Mesendoderm (in vitro differentiated cells): ENCODE measurements at places on chromosomes 4 and X.

DNA sequence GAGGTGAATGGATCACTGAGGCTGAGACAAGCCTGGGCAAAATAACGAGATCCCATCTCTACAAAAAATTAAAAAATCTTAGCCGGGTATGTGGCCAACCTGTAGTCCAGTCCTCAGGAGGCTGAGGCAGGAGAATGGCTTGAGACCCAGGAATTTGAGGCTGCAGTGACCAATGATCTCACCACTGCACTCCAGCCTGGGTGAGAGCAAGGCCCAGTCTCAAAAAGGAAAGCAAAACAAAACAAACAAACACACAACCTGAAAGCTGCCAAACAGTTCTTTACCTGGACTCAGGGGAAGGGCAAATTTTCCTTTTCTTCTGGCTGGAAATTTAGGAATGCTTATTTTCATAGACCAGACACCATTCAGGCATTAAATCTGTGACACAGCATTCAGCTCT is 163.1 kb upstream of the FAT1 start:
- peak; percentile 4 for DNase-seq

GRCh38 chrX:71162981-71163380 is 18.3 kb downstream of the NLGN3 start:
- DNase-seq = peak; percentile 69

DNA sequence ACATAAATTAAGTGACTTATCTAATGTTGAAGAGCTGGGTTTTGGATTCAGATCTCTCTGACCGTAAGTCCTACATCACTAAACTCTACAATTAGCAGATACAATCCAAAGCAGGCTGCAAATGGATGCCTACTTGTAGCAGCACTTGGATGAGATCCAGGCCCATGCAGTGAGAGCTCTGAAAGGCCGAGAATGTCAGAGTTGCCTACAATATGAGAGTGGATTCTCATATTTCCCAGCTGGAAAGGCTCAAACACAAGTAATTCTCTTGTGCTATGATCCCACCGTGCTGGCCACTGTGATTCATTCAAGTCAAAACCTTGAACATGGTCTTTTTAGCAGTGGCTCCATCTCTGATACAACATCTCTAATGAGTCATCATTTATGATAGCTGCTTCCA is 125.4 kb upstream of the CHRDL1 start:
- DNase-seq = no peak

GRCh38 chr4:169066934-169067333 is 56.9 kb upstream of the CBR4 start:
- no peak for DNase-seq

GRCh38 chr4:24885342-24885741 is 27.5 kb downstream of the CCDC149 start:
- peak; percentile 9 for DNase-seq

GRCh38 chr4:146071390-146071789 is 104.1 kb upstream of the LSM6 start:
- no peak for DNase-seq

DNA sequence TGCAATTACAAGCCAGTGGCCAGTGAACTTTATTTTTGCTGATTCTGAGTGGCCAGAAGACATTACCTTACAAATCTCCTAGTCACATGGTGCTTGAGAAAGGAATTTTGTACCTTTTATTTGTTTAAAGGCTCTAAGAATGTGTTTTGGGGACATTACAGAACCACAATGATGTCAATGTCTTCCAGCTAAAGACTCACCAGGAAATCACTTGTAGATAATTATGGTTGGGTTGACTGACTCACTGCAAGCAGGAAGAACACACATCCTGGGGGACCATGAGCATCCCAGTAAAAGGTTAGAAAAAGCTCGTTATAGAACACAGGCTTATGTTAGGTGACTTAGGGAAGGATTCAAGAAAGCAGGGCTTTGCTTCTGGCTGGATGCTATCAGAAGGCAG is 119.4 kb upstream of the FAM9B start:
- DNase-seq = no peak

GRCh38 chrX:114073926-114074325 is 510.0 kb upstream of the HTR2C start:
- DNase-seq = no peak

DNA sequence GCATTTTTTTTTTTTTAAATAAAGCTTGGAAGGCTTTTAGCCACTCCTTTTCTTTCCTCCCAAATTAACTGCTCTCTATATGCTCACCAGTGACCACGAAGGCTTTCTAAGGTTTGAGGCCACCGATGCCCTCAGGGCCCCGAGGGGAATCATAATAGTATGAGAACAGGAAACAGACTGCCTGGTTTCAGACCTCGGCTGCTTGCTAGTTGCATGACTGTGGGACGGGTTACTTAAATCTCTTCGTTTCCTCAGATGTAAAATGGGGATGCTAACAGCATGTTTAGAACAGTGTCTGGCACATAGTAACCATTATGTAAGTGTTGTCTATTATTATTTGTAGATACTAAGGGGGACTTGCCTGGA is 3.6 kb downstream of the LINC00632 start:
- DNase-seq = no peak

GRCh38 chrX:40172401-40173142 is 74.8 kb upstream of the BCOR start:
- peak; percentile 38 for DNase-seq

GRCh38 chr4:140679576-140679975 is 76.6 kb downstream of the TBC1D9 start:
- no peak for DNase-seq

DNA sequence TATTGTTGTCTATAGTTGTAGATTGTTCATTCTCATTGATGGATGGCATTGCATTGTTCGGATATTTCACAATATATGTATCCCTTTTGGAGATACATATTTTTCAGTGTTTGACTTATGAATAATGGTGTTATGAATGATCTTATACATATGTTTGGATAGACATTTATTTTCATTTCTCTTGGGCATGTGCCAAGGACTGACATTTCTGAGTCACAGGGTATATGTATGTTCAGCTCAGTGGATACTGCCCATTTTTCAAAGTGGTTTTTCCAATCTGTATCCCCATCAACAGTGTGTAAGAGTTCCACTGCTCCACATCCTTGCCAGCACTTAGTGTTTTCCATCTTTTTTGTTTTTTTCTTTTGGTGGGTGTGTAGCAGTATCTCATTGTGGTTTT is 45.0 kb upstream of the RAB40AL start:
- no peak for DNase-seq

DNA sequence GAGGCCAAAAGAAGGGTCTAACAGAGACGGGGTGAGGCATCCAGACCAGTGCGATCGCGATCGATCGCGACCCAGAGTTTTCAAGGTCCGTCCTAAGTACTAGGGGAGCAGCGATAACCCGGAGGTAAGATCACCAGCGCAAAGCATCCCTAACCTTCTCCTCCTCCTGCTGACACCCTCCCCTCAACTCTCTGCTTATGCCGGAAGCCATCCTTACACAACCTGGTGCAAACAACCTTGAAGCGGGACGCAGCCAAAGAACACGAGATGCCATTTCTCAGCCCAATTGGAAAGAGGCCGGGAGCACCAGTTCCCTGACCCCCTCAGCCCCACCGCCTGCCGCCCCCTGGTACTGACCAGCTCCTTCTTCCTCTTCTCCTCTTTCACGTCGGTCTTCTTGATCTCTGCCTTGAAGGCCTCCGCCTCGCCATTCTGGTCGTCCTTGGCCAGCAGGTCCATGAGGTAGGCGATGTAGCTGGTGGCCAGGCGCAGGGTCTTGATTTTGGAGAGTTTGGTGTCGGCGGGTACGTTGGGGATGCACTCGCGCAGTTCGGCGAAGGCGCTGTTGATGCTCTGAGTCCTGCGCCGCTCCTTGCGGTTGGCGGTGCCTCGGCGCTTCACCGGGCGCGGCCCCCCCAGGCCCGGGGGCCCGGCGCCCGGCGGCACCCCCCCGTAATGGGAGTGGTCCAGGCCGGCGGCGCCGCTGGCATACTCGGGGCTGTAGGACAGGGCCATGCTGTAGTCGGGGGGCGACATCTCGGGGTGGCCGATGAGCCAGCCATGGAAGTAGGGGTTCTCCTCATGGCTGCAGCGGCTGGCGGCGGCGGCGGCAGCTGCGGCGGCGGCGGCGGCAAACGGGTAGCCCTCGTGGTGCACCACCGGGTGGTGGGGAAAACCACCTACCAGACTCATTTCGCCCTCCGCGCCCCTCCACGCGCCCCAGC is 1.4 kb downstream of the HAND2 start:
- peak; percentile 57 for DNase-seq

- DNase-seq = no peak
These were observed 15.6 kb downstream of the PAQR3 start for GRCh38 chr4:78923464-78924312.

DNA sequence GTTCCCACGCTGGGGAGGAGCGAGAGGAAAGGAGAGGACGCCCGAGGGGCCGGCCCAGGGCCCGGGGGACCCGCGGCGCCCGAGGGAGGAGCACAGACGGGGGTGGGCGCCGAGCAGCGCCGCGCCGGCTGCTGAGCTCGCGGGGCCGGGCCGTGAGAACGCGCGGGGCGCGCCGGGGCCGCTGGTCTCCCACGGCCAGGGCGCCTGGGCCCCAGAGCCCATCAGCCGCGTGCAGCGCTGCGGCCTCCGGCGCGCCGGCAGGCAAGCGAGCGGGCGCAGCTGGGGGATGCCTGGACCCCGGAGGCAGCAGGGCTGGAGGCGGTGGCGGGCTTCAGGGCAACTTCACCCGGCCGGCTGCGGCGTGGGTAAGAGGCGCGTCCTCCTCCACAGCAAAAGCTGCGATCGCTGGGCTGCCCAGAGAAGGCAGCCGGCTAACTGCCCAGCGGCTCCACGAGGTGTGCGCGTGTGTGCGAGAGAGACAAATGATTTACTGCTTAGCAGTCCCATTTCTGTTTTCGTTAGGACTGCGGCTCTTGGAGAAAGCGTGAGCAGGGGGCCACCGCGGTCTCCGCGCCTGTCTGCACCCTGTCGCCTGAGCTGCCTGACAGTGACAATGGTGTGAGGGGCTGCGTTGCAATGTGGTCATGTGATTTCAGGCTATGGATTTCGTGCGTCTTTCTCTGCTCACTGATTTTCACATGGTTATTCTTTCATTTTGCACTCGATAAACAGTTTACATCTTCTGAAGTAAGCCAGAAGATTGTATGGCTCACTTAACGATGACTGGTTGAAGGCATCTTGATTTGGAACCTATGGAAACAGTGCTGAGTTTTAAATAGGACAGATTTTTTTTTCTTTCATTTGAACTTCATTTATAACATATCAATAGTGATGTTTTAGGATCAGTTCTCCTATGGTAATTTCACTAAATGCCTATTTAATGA is 1.2 kb downstream of the GUCY1A1 start:
- peak; percentile 23 for DNase-seq

- peak; percentile 67 for DNase-seq
These were observed 1.7 kb upstream of the GPR50 start for GRCh38 chrX:151174581-151175282.

DNA sequence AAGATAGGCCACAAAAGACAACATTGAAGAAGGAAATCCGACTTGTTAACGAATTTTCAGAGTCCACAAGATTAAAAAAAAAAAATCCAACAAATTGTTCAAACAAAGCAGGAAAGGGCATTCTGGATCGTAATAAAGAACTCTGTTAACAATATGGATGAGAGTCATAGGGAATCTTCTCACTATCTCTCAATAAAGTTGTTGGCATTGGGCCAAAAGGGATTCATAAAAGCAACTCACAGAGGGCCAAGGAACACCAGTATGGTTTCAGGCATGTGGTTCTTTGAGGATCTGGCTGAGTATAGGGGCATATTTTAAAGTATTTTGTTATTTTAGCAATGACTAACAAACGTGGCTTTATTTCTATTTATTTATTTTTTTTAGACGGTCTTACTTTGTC is 49.5 kb downstream of the SHISA3 start:
- no peak for DNase-seq

DNA sequence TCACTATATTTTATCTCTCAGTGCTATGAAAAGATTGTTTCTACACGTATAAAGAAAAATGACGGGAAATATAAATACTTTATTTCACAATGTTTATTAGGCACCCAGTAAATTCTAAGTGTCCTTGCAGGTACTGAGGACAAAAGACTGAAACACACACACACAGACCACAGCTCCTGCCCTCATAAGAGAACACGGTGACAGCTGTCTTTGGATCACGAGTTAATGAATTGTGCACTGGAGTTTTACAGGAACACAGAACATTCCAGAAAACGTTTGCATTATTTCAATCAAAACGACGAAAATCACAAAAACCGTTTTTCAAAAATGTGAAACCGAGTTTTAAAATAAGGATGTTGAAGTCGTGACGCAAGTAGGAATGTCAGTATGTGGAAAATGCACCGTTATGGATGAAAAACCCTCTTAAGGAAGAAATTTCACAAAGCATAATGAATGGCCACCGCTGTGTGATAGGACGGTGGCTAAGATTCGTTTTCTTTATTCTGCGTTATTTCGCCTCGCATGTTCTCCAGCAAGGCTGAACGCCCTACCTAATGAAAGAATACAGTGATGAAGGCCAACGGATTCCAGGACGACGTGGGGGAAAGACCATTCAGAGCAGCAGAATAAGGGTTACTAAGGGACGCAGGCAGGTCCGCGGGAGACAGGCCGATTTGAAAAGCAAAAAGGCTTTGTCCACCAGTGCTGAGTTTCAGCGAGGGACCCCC is 24.2 kb downstream of the FAM156A start:
- DNase-seq = no peak

- no peak for DNase-seq
These were observed 53.9 kb upstream of the GALNTL6 start for GRCh38 chr4:171759274-171759673.

DNA sequence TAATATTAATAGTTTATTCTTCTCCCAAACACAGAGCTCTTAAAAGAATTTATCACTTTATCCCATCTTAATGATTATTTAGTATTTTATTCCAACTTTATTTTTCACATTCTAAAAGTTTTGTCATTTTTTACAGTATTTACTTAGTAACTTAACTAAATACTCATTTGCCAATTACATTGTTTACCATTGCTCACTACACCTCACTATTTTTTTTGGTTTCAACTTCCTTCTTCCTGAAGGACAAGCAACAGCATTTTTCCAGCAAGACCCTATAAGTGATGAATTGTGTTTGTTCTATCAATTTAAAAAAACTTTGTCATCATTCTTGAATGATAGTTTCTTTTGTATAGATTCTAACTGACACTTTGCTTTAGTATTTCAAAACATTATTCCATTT is 19.4 kb upstream of the SRD5A3 start:
- no peak for DNase-seq

DNA sequence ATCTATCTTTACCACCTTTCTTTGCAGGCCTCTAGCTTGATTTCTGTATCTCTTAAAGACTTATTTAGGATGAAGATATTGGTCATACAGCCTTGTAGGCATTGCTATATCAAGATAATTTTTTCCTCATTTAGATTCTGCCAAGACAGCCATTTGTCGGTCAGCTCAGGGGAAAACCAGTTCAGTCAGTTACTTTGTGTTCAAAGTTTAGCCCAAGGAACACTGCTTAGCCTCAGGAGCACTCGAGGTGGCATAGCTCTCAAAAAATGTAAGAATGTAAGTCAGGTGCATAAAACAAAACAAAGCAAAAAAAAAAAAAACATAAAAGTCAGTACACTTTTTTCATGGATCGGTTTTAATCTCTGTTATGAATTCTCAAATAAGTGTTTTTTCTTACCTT is 43.4 kb downstream of the NRK start:
- no peak for DNase-seq

- peak; percentile 28 for DNase-seq
These were observed 277.1 kb upstream of the ADGRL3 start for GRCh38 chr4:60923075-60923474.
